ENCODE measurements at places on chromosomes 2 and 18. TPM values are rescaled to one million over a fixed set of nuclear protein-coding genes. Genes with fewer than 3 reads are reported as not detected.

LYG2 gene
- total RNA-seq: not detected

SNORC gene
- total RNA-seq: 4.2 TPM

KRTCAP3 gene
- total RNA-seq: not detected

SFTPB gene
- 1.7 TPM for total RNA-seq

FHL2 gene
- total RNA-seq: 2.5 TPM

GALNT14 gene
- total RNA-seq: 12.2 TPM

FN1 gene
- 262 TPM for total RNA-seq

Measured in cerebellum (tissue), 4 donors.